ENCODE measurements at places on chromosomes 4 and X.

GRCh38 chr4:41050880-41051775 is 163.2 kb downstream of the APBB2 start:
- no peak for DNase-seq

- DNase-seq = peak; percentile 53
Measured at GRCh38 chrX:118495958-118496762, 545 bp downstream of the DOCK11 start.

DNA sequence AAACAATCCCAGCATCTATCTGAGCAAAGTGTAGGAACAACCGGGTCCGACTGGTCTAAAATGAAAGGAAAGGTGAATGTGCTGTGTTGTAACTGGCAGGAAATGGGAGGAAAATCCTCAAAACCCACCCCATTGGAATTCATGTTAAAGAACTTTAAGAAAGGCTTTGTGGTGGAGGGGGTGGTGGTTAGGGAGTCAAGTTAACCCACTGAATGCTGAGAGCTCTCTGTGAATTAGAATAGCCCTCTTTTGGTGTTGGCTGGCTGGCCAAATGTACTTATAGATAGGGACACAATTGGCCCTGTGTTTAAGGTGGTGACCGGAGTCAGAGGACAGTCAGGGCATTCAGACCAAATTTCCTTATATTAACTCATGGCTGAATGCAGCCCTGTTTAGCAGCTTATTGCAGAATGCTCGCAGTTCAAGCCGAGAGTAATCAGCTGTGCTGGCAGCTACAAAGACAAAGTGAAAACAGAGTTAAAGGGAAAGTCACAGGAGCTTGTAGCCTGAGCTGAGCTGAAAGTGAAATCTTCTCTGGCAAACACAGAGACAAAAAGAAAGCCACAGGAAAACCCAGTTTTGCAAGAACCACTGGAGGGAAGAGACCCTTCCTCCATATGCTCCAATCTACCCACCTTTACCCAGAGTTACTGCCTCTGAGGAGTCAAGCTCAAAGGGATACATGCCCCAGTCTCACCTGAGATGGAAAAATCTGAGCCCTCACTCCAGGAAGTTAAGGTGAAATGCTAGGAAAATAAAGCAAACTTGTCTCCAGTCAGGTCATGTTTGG is 38.5 kb upstream of the UGT2B7 start:
- DNase-seq = no peak

DNA sequence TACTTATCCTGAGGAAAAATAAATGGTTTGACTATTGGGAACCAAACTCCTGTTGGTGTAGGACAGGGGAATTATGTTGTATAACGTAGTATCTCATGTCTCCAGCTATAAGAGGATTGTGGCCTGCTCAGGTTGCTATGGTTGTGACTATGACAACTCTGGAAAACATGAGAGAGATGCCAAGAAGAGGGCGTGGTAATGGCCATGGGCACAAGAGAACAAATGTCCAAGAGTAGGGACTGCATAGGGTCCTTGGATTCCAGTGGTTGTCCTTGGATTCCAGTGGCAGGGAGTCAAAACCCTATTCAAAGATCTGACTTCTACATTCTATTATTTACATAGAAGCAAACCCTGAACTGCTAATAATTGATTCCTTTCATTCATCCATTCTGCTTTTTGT is 6.8 kb upstream of the MOB1B start:
- no peak for DNase-seq

DNA sequence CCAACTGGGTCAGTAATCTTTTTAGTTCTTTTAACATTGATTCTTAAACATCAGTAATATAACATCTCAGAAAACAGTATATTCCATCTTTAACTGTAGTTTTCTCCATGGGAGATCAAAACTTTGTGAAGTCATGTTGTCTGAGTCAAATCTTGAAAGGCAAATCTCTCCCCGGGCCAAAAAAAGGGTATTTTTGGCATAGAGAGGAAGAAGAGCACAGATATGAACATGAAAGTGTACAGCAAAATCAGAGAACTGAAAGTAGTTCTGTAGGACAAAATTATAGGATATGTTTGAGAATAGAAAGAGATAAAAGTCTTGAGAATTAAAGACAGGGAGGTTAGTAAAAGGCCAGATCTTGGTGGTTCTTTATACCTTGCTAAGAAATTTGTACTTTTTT is 176.4 kb upstream of the GYPA start:
- no peak for DNase-seq

GRCh38 chr4:165628572-165628971 is 244.5 kb upstream of the TLL1 start:
- no peak for DNase-seq

GRCh38 chr4:113007151-113007550 is 42.3 kb upstream of the ANK2 start:
- DNase-seq = no peak

GRCh38 chrX:2697306-2697705 is 6.2 kb downstream of the CD99 start:
- DNase-seq = no peak

DNA sequence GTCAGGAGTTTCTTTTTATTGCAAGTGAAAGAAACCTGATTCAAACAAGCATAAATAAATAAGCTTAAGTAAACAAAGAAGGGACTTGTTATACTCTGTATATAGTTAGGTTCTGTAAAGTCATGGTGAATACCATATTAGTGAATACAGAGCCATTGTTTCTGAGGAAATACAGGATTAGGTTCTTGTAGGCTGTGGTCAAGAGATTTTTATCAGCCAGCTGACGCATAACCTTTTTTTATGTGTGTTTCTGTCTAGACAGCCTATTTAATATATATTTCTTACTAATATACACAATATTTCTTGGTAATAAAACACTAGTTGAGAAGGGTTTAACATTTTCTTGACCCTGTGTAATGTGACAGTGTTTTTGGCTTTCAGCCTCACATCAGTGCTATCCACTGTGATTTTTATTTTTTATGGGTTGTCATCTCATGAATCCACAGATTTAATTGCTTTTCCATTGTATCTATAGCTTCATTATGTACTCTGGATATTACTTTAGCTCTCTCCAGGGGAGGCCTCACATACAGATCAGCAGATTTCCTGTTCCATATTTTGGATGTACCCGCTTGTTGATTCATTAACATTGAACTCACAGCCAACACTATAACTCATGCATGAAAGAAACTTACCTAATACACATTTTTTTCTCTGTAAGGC is 8.0 kb downstream of the HERC3 start:
- no peak for DNase-seq

- DNase-seq = no peak
Measured at GRCh38 chrX:153305972-153306371, 15.6 kb downstream of the PNMA6F start.

- DNase-seq = no peak
Measured at GRCh38 chr4:187470061-187470460, 525.5 kb upstream of the ZFP42 start.

DNA sequence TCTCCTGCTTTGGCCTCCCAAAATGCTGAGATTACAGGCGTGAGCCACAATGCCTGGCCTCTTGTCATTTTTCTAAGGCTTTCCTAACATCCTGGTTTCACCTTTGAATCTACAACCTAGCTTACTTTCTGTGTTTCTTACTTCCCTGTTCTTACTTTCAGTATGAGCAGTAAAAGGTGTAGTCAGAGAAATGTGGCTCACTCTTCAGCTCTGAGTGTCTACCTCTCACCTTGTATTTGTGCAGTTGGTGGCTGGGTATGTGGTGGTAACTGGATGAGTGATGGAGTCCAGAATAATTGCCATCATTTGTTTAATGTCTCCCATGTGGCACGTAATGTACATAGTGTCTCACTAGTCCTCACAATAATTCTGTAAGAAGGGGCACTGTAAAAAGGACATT is 19.1 kb upstream of the CXCL11 start:
- no peak for DNase-seq

DNA sequence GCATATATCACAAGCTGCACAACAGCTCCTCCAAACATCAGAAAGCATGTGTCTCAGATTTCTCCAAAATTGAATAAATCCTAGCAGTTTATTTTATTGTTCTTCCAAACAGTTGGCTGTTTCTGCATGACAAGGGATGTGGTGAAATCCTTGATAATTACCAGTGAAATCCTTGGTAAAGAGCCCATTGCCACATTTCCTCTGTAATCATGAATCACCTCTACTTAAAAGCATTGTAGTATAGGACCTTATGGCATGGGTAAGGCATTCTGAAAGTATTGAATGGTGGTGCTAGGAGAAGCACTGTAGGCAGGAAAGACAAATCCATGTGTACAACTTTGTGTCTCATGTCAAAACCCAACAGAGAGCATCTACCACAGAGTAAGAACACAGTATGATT is 135.8 kb upstream of the NDST3 start:
- no peak for DNase-seq

DNA sequence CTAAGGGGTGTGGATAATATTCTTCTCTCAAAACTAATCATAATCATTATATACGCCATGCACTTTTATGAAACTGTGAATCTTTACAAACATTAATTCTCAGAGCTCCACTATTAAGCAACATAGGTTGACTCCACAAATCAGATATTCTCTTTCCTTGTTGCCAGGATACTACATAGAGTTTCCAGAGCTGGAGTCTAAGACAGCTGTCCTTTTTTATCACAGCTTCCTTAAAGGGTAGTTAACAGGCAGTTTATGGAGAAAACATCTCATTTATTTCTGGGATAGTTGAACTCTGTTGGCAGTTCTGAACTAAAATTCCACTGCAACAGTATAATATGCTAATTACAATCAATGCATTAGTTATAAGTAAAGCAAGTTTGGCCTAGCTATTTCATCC is 152.1 kb upstream of the PPP1R2C start:
- DNase-seq = no peak

- DNase-seq = no peak
Measured at GRCh38 chr4:14415146-14415545, 587.1 kb upstream of the CPEB2 start.

DNA sequence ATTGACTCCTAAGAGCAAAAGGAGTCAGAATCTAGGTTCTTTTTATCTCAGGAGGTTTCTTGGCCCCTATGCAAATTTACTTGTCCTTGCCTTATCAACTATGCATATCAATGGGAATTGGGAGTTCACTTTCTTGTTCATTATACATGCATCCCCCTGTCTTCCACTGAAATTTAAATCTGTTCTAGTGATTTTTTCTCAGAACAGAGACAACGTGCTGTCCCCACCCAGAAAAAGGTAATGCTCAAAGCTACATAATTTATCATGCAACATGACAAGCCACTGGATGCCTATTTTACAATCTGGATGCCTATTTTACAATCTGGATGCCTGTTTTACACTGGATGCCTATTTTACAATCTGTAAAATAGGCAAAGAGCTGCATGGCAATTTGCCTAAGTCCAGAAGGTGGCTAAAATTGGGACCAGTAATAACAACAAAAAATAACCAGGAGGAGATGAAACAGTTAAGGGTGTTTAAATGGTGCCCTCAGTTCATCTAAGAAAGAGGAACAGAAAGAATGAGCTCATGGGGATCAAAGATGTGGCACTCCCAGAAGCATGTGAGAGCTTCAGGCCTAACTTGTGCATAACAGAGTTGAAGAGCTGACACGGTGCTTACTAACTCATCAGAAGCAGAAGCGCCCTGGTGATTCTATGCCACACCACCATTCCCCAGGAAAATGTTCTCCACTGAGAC is 537.8 kb upstream of the BOD1L1 start:
- no peak for DNase-seq

GRCh38 chr4:108337923-108338322 is 169.2 kb upstream of the LEF1 start:
- DNase-seq = no peak

DNA sequence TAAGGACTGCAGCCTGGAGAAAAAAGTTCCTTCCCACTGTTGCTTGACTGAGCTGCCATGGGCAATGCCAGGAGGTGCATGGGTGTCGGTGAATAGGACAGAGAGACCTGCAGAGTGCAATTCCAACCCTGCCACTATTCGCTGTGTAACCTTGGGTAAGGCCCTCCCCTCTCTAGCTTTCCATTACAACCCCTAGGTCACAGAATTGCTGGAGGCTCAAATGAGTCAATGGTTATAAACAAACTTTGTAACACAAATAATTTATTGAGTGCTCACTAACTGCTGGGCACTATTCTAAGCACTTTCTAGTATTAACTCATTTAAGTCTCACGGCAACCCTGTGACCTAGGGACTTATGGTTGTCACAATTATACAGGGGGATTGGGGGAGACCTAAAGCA is 37.8 kb downstream of the PJA1 start:
- DNase-seq = no peak

- no peak for DNase-seq
Measured at GRCh38 chr4:102551958-102552565, 50.9 kb downstream of the NFKB1 start.

GRCh38 chr4:172411149-172411548 is 597.9 kb downstream of the GALNTL6 start:
- no peak for DNase-seq

DNA sequence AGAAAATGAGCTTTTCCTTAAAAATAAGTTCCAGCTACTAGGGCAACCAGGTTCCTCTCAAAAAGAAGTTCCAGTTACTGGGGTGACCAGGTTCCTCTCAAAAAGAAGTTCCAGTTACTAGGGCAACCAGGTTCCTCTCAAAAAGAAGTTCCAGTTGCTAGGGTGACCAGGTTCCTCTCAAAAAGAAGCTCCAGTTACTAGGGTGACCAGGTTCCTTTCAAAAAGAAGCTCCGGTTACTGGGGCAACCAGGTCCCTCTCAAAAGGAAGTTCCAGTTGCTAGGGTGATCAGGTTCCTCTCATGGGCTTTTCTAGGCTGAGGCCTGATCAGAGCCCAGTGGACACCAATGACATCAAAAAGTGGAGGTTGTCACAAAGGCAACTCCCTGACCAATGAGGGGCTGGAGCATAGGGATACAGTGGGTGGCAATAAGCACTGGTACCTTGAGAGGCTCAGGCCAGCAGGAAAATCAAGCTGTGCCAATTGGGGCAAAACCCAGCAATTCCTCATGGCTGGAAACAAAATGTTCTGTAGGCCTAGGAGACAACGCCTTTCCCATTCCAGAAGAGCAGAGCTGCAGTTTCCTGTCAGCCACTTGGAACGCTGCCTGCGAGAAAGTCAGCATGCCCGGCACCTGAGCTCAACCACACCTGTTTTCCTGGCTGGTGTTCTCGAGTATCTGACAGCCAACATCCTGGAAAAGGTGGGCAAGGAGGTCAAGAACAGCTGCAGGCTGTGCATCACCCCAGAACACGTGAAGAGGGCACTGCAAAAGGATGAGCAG is 12.3 kb upstream of the SYTL5 start:
- no peak for DNase-seq

- no peak for DNase-seq
Measured at GRCh38 chr4:4714331-4714730, 145.1 kb upstream of the MSX1 start.

- no peak for DNase-seq
Measured at GRCh38 chrX:50081282-50081889, 119.4 kb downstream of the AKAP4 start.

- DNase-seq = no peak
Measured at GRCh38 chr4:118086344-118086743, 52.1 kb downstream of the NDST3 start.

DNA sequence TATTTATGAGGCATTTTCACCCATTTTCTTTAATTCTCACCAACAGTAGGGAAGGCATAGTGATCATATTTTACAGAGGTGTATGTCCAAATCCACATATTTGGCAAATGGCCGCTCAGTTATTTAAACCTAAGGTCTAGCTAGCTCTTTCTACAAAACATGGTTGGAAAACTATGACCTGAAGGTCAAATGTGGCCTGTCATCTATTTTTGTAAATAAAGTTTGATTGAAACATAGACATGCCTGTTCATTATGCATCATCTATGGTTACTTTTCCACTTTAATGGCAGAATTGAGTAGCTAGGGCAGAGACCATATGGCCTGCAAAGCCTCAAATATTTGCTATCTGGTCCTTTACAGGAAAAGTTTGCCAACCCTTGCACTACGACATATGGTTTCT is 44.2 kb downstream of the GBA3 start:
- no peak for DNase-seq

Data from NK-92 treated with Interleukin-12 subunit alpha and Interleukin-12 subunit beta, amount 100 ng/mL, for 24 hours (cell line).